ENCODE measurements at places on chromosomes 2 and 18.

DNA sequence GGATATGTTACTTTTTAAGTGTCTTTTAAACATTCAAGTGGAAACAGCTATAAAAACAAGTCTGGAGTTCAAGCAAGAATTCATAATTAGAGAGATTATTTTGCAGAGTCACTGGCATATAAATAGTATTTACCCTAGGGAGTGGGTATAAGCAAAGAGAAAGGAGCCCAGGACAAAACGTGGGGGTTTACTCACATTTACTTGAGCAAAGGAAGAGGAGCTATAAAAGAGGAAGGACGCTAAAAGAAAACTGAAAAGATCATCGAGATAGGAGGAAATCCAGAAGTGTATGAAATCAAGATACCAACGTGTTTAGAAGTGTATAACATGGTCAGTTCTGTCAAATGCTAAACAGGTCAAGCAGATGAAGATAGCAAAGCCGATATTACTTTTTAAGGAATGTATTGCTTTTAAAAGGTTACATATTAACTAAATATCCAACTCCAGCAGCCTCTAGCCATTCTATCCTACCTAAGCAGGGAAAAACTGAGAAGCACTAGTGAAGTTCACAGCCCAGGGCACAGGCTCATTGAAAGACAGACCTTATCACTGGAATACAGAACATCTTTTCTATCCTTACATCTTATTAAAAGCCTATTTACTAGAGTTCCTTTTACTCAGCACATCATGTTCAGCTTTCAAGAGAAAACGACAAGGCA is 8.6 kb downstream of the KANSL1L start:
- DNase-seq, result no peak

DNA sequence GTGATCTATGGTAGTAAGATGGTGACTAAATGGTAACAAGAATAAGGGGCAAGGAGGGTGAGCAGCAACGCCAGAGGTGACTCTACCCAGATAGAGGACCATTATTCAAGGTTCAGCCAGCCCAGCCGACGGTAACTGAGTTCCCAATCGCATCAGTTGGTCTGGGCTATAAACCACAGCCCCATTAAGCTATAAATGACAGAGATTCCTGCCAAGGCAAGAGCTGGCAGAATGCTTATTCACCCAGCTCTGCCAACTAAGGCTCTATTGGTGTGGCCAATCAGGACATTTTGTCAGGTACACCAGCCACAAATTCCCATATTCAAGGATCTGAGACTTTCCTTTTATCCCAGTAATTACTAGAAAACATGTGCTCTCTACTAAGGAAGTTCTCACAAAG is 3.6 kb downstream of the CHN1 start:
- DNase-seq, result peak; percentile 64

GRCh38 chr2:29251406-29251805 is 136.2 kb downstream of the CLIP4 start:
- no peak for DNase-seq

GRCh38 chr18:36492604-36493329 is 195.3 kb downstream of the FHOD3 start:
- DNase-seq, result no peak

- DNase-seq, result no peak
These were observed 25.2 kb upstream of the MRPL33 start for GRCh38 chr2:27746325-27746724.

GRCh38 chr2:211086049-211086448 is 529.6 kb downstream of the CPS1 start:
- DNase-seq, result no peak

GRCh38 chr2:189534854-189535832 is 45.4 kb downstream of the SLC40A1 start:
- DNase-seq, result no peak

- no peak for DNase-seq
These were observed 356.9 kb downstream of the ZNF521 start for GRCh38 chr18:24995056-24995455.

- DNase-seq, result no peak
These were observed 33.7 kb downstream of the TTC39C start for GRCh38 chr18:24048261-24048660.

DNA sequence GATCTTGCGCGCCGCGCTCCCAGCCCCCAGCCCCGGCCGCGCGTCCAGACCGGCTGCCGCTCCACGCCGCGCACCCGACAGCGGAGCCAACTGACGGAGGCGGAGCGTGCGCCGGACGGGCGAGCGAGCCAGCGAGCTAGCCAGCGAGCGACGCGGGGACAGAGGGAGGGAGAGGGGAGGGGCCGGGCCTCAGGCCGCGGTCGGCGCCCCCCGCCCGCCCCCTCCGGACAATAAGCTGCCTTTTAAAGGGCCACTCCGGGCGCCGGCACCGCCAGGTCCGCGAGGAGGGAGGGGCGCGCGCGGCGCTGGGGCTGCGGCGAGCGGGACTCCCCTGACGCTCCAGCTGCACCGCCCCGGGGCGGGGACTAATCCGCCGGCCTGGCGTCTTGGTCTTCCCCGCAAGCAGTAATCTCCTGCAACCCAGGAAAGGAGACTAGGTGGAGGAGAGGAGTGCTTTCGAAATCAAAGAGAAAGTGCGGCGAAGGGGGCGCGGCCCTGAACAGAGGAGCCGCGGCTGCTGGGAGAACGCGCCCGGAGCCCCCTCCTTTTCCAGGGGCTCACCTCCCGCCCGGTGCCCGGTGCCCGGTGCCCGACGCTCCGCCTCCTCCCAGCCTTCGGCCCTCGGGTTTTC is at the start of gene BIN1:
BIN1 (minus strand) TSS at position 164 of the 631 bp plus-strand sequence. CDS start 211 bp downstream, outside the sequence.
- peak; percentile 46 for DNase-seq

DNA sequence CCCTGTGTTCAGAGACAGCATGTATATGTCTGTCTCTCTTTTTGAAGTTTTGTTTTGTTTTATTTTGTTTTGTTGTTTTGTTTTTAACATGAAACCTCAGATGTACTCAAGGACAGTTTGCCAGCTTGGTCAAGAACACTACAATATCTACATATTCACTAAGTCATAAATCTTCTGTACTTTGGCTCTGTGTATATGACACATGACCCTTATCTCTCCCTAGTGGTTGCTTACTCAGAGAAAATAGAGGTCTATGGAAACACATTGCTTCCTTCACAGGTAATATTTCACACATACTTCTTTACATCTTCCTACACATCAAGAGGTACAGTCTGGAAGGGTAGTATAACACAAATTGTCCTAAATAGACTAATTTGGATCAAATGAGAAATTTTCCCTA is 312.6 kb upstream of the VRK2 start:
- no peak for DNase-seq

DNA sequence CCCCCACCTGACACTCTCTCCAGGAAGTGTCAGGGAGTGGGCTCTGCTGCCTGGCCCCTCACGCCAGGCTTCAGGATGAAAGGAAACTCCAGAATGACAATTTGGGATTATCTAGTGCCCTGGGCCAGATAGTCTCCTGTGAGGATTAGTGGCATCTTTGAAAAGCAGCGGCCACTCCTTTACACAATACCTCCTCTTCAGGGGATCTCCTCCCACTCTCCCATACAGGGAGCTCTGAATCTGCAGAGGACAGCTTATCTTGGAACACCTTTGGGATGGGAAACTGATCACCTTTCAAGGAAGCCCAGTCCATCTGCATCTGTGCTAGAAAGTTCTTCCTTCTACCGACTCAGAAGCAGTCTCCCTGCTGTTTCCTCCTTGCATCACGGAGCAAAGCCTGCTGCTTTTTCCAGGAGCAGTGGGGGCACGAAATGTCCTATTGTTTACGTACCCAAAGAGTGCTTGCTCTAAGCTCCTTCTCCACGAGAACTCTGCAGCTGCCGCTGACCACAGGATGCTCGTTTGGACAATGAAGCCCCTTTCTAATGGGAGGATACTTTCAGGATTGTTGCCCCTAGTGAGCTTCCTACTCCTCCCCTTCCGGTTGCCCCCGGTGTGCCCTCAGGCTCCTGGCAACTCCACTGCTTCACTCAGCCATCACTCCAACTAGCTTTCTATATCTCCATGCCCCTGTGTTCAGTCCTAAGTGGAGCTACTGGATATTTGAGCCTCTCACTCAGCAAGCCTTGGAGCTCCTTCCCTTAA is 31.5 kb downstream of the SIX3 start:
- no peak for DNase-seq

DNA sequence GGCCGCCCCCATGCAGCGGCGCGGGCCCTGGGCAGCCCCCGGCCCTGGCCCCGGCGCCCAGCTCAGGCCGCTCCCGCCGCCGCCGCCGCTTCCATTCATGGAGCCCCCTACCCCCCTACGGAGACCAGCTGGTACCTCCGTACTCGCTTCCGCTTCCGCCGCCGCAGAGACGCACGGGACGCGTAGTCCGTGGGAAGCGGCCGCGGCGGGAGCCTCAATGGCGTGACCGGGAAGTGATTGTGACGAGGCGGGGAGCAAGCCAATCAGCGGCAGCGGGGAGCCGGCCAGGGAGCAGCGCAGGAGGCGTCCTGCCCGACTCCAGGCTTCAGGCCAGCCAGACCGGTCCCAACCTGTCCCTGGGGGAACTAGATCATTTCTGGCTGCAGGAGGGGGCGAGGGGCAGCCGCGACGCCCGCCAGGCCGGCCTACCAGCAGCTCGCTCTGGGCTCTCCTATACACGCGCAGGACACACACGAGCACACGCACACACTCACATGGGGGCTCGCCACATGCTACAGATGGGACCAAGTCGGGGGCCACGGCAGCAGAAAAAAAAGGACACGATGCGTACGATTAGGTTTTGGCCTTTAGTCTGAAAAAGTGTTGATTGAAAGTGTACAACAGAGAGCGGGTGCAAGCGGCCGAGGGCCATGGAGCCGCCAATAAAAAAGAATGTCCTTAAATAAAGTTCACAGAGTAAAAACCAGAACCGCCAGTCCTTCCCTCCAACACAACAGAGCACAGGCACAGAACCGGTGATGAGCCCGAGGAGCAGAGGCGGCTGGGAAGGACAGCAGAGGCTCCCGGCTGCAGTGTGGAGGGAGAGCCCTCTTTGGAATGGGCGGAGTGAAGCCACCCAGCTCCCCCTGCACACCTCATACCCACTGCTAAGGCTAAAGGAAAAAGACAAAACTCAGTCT is at the start of gene ZNF513:
ZNF513 (minus strand) TSS at position 109 of the 920 bp plus-strand sequence. CDS start 208 bp downstream, outside the sequence.
- DNase-seq, result peak; percentile 88

DNA sequence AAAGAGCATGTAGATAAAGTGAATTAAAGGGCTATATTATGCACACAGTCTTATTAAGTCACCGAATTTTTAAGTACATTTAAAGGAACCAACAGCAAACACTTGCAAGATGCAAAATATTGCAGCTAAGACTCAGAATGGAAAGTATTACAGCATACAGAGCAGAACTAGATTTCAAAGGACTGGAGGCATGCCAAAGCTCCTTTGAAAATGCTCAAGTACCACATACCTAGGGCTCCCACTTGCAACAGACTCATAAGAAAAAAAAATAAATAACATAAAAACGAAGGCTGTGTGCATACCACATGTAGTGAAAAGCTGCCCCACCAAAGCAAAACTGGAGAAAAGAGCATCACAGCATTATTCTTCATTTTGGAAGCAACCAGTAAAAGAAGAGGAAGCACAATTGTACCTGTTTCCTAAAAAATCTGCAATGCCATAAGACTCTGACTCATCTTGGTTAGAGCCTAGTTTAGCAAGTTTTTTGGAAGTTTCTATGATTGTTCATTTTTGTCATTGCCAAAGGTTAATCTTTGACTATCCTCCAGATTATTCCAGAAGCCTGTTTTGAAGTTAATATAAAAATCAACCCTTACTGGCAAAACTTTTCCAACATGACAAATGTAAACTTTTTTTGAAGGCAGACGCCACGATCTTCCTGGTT is 306.0 kb upstream of the COL3A1 start:
- no peak for DNase-seq

GRCh38 chr2:112304298-112304941 is 29.0 kb downstream of the ZC3H6 start:
- DNase-seq, result no peak

DNA sequence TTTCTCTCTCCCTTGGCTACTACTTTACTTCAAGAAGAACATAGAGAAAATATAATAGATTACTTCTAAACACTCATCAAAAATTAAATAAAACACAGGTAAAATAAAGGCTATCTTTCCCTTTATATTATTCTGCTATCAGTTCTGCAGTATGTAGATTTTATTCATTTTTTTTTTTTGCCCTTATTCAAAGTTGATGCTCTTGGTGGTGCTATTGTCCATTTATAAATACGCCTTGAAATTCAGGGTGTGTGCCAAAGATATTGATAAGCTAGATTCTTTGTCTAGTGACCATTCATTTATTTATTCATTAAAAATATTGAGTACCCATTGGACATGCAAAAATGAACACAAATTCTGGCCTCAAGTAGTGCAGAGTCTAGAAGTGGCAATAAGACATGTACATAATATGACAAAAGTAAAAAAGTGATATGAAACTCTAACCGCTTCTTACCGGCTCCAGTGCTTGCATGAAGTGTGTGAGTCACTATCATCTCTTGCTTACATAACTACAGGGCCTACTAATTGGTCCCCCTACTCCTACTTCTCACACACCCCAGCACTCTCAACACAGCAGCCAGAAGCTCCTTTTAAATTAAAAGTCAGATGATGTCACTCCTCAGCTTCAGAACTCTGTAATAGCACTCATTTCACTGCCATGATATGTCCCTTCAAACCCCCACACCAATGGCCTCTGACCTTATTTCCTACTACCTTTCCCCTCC is 208.3 kb upstream of the FANCL start:
- DNase-seq, result peak; percentile 4

DNA sequence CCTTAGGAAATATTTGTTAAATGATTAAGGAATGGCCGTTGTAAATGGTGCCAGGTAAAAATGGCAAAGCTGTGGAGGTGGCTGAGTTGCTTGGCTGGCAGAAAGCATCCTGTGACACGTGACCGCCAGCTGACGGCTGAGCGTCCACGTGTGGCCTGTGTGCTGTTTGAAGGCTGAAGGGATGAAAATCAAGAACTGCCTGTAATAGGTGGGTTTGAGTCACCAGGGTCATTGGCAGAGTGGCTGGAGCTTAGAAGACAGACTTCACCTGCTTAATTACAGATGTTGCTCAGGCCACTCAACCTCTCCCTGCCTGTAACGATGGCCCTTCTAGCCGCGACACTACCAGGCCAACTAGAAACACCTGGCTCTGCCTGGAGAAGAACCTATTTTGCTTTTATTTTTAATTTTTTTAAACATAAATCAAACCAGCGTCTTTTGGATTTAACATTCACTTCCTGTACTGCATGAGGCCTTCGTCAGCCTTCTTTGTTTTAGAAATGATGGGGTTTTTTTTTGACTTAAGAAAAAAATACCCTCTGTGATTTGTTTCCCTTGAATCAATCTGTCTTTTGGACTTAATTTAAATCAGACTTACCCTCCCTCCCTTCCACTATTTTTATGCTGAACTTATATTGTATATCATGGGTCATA is 206.5 kb downstream of the PRKCE start:
- no peak for DNase-seq

GRCh38 chr2:45888167-45888566 is 236.7 kb downstream of the PRKCE start:
- no peak for DNase-seq

DNA sequence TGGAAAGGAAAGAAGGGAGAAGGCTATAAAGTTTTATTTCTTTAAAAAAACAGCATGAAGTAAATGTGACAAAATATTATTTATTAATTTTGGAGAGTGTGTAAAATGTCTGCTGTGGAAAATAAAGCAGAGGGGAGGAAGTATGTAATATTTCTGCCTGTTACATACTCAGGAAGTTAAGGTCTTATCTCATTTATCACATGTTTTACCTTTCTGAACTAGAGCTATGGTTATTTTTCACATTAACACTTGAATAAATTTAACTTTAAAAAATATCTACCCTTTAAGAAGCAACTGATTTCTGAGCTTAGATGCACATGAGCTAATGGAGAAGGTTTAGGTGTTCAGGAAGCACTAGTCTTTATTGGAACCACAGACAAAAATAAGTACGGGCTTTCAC is 148.3 kb downstream of the GRB14 start:
- DNase-seq, result no peak

GRCh38 chr18:9488538-9488937 is 13.2 kb downstream of the RALBP1 start:
- DNase-seq, result no peak
